SIG-M5 (cell line): ENCODE measurements at places on chromosomes 16 and 17.

DNA sequence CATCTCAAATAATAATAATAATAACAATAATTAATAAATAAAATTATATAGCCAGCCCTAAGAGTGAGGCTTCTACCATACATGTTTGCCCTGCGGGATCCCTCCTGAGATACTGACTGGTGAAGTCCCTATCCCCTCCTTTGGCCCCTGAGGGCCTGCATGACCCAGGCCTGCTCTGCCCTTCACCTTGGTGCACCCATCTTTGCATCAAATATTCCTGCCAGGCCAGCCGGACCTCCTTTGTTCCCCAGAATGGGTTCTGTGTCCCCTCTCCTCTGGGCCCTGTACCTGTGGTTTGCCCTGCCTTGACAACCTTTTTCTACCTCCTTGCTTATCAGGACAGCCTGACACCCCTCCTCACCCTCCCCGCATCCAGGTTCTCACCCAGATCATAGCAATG lies 2.0 kb upstream of the RNF112 start:
- DNase-seq: no peak

GRCh38 chr16:68772030-68772681 lies 35.1 kb downstream of the CDH1 start:
- no peak for DNase-seq

DNA sequence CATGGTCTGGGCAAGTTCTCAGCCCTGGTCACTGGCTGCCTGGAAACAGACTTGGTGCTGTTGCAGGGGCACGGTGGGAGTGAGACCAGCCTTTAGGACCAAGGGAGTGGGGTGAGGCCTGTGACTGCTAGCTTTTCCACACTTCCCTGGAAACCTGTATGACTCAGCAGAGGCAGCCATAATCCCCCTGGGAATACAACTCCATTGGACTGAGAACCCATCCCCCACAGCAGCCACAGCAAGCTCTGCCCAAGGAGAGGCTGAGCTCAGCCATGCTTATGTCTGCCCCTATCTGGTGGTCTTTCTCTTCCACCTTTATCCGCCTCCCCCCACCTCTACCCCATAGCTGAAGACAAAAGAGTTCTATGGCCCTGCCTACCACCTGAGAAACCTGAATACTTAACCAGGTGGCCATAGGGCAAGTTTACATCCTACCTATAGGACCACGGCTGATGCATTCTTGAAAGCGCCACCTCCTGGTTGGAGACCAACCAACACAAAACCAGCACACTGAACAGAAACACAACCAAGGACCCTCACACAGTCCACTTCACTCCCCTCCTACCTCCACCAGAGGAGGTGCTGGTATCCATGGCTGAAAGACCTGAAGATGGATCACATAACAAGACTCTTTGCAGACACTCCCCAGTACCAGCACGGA lies 816.2 kb upstream of the SOX9 start:
- no peak for DNase-seq

GRCh38 chr17:15169676-15170075 lies 95.5 kb downstream of the PMP22 start:
- DNase-seq: no peak

DNA sequence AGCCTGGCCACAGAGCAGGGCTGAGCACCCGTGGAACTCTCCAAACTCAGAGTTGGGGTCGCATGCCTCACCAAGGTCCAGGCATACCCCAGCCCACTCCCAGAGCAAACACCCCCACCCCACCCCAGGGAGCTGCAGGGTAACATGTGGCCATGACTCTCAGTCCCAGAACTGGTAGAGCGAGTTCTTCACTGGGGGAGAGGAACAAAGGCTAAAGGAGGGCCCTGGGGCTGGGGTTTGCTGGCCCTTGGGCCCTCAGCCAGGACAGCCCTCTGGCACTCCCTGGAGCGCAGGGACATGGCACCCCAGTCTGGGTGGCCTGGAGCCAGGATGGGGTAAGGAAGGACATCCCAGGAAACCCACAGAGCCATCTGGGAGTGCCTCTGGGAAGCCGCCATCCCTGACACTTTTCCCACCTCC lies 4.2 kb downstream of the HID1 start:
- no peak for DNase-seq

- DNase-seq: no peak
Measured at GRCh38 chr16:78292844-78293380, 193.5 kb downstream of the WWOX start.

GRCh38 chr17:62631086-62631935 lies 3.8 kb downstream of the MRC2 start:
- DNase-seq: no peak

DNA sequence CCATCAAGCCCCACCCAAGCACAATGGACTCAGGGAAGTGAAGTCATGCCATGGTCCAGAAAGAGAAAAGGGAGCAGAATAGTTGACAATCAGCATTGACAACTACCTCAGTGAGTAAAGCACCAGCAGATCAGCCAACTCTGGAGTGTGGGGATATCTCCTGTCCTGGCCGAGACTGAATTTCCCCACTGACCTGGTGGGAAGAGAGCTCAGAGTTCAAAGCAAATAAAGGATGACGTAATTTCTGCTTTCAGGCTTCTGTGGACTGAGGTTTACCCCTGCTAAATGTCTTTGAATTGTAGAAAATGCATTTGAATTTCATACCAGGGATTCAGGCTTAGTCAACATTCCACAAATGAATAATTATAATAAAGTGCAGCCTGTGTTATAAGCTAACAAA lies 152.9 kb downstream of the CBLN1 start:
- no peak for DNase-seq

DNA sequence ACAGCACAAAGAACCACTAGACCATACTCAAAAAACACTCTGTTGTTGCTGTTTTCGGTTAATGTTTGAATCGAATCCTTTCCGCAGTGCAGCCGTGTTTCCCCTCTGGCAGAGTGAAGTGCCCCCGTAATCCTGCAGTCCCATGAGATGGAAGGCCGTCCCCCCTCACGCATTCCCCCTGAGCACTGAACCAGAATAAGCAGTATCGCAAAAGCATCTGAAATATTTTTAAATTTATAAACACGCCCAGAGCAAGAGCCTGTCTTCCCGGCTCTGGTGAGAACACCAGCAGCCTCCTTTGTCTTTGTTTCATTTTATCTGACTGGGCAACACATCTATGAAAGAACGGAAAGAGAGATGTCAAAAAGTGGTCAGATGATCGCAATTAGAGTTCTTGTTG lies 121.0 kb upstream of the ADAMTS18 start:
- no peak for DNase-seq

DNA sequence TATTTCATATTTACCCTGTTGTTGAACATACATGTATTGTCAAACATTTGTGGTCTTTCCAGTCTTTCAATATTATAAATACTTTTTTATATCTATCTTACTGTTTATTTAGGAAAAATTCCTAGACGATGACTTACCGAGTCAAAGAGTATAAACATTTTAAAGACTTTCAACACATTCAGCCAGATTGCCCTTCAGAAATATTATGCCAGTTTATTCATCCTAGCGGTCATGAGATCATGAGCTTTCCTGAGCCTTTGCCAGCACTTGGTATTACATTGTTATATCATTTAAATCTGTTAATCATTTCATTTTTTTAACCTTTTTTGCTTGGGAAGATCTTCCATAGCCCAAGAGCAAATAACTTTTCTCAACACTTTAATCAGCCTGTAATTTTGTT lies 197.4 kb downstream of the SPECC1 start:
- no peak for DNase-seq

DNA sequence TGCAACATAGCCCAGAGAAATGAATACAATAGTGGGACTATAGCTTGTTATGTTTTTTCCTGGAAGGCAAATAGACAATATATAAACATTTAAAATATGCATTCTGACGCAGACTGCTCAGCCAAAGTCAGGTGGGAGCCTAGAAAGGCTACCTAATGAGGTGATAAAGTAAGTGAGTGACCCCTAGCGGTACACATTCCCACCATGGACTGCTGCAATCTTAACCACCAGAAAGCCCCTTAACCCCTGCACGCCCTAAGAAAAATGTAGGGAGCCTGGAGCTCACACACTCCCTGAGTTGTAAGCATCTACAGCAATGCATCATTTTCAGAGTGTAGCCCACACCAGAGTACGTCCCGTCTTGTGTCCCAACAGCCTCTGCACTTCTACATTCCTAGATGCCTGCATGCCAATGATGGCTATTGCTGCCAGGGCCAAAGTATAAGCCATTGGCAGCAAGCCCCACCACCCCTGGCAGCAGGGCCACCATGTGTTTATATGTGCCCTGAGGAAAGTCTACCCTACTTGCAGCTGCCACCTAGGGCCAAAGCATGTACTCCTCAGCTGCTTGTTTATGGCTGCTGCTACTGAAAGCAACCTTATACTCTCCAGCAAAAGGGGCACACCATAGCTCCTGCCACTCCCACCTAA lies 127.6 kb downstream of the KIF2B start:
- no peak for DNase-seq

DNA sequence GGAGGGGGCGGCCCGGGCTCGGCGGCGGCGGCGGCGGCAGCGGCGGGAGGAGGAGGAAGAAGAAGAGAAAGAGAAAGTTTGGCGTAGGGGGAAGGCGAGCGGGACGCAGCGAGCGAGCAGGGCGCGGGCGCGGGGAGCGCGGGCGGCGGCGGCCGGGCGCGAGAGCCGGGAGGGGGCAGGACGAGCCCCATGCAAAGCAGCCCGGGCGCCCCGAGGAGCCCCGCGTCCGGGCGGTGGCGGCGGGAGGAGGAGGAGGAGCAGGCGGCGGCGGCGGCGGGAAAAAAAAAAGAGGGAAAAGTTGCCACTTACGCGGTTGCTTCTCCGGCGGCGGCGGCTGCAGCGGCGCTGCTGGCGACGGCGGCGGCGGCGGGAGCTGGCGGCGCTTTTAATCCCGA lies 10.3 kb upstream of the ZFHX3 start:
- DNase-seq: no peak

DNA sequence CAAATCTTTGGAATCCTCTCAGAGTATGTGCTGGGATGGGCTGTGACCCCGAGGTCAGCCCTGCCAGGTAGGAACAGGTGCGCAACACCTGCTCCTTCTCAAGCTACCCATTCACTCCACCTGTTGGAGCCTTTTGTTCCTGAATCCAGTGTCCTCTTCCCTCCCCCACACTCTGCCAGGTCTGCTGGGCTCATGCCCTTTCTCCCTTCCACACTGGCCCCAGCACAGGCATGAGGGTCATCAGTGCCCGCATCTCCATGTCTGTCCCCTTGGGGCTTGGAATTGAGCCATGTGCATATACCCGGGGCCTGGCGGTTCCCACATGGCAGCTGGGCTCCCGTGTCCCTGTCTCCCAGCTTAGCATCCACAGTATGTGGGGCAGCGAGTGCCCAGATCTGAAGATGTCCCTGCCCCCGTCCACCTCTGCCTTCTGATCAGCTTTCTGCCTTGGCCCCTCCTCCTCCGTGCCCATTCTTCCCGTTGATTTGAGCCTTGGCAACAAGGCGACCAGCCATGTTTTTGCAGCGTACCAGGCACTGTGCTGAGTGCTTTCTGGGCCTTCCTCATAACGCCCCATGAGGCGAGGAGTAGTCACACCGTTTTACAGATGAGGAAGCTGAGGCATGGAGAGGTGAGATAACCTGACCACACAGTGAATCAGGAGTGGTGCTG lies 102.2 kb downstream of the RAP1GAP2 start:
- no peak for DNase-seq

DNA sequence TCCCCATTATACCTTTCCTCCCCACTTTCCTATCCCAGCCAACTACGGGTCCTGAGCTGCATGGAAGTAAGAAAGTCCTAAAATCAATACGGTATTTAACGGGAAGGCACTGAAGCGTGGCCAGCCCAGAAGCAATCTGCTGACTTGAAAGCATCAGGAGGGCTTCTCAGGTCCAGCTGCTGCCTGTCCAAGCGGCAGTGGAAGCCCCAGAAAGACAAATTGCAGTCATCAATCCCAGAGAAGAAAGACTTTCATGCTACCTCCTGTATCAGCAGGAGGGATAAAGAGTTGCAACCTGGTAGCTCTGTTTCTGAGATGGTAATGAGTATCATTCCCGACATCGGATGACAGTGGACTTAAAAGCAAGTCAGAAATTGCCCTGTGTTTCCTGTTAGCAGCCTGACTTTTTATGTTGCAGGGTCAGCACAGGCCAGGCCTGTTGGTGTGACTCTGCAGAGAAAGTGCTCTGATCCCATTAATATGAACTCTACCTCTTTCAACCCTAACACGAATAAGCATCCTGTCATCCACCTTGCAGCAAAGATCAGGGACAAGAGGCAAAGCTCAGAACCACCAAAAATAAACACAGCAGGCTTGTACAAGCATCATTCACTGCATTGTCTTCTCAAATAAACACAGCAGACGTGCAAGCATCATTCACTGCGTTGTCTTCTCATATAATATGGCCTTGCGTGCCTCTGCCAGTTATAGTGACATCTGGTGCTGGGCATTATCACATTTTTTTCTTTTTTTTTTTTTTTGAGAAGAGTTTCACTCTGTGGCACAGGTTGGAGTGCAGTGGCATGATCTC lies 358.6 kb upstream of the CDH11 start:
- DNase-seq: no peak

DNA sequence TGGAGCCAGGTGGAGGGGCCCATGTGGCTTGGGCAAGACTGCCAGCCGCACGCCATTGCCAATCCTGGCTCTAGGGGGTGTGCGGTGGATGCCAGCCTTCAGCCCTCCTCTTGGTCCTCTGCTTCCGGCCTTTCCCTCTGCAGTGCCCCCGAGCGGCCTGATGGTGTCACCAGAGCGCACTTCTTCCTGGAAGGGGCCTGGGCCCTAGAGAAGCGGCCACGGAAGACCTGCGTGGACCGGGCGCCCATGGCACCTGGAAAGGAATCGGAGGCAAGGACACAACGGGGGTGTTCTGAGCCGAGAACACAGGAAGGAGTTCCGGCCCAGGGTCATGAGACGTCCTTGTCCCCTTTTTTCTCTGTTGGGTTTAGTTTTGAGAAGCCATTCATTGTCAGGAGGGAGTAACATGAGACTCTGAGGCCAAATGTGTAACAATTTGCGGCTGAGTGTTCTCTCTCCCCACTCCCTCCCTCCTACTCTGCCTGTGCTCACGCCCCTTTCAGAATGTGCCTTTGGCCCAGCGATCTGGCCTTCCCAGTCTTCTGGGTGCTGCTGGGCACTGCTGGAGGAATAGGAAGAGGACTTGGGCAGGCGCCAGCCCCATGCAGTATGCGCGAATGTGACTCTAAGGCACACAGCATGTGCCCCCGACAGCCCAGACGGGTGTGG lies 92.8 kb downstream of the IRX3 start:
- DNase-seq: no peak

GRCh38 chr16:87895641-87896141 lies 26.4 kb upstream of the SLC7A5 start:
- peak; percentile 44 for DNase-seq

DNA sequence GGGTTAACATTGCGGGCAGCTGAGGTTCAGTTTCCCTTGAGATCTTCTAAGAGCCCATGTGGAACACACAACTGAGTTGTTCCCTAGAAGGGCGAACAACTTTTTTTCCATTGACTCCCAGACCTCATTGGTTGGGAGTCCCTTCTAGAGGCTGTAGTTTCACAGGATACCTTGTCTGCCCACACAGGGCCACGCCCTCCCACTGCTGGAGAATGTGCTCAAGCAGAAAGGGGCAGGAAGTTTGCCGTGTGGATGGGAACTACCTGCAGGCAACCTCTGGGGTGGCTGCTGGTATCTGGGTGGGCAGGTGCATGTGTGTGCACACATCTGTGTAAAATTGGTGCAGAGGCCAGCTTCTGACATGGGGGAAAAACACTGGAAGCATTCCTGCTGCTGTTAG lies 178.8 kb upstream of the PSMD7 start:
- no peak for DNase-seq

GRCh38 chr17:35129973-35130351 lies 8.5 kb downstream of the FNDC8 start:
- DNase-seq: no peak
